Stimulated activated CD8-positive, alpha-beta memory T cell treated with anti-CD3 and anti-CD28 coated beads, Interleukin-15, amount 100 ng/mL, for 1 hour (primary cell): ENCODE measurements at places on chromosomes 4 and X.

DNA sequence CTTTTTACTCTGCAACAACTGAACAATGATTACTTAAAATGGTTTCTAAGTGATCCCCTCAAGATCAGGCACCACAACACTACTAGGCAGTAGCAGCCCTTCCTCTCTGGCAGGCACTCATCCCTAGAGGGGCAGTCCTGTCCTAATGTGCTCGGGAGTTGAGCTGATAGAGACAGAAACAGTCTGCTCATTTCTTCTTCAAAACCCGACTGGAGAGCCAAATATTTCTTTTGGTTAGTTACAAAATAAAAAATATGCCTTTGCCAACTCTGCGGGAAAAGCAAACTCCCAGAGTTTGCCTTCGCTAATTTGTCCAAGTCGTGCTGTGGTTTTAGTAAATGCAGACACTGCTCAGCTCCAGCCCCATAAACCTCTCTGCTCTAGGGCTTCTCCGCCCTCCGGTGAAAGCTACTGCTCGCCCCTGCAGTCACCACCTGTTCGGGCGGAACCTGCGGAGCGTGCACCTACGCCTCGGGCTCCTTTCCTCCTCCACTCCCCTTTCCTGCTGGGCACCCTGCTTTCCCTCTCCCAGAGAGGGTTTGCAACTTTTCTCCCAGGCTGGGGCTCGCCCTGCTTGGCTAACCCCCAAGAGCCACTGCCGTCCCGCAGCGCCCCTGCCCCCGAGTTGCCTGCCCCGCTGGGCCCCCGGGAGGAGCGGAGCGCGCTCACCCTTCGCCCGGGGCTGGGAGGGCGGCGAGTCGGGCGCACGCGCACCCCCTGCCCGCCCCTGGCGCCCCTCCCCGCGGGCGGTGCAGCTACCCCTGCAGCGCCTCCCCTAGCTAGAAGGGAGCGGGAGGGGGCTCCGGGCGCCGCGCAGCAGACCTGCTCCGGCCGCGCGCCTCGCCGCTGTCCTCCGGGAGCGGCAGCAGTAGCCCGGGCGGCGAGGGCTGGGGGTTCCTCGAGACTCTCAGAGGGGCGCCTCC, at the start of gene NPNT:
Gene NPNT, plus strand, starts transcription at position 812 of the 923 bp plus-strand sequence. CDS start 182 bp downstream, outside the sequence.
- no peak for DNase-seq

- DNase-seq, result no peak
Observed at GRCh38 chr4:176013476-176014247, 52.0 kb upstream of the WDR17 start.

- DNase-seq, result peak; percentile 5
Observed at GRCh38 chrX:132092439-132093065, 35.3 kb downstream of the FRMD7 start.

- DNase-seq, result no peak
Observed at GRCh38 chrX:26925088-26925487, 538.1 kb downstream of the PPP4R3C start.

DNA sequence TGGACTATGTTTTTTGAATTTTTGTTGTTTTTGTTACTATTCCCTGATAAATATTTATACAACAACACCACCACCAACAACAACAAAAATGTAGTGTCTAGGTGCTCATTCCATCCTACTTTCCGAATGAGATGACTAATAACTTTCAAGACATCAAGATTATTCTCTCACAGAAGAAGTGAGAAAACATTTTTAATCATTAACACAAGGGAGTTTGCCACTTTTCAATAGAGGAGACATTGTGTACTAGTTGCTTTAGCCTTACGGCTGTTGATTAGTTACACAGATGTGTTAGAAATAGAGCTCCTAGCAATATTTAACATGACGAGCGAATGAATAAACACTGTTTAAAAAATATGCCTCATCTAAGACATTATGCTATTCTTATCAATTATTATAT, 898.8 kb downstream of the C4orf33 start:
- no peak for DNase-seq

DNA sequence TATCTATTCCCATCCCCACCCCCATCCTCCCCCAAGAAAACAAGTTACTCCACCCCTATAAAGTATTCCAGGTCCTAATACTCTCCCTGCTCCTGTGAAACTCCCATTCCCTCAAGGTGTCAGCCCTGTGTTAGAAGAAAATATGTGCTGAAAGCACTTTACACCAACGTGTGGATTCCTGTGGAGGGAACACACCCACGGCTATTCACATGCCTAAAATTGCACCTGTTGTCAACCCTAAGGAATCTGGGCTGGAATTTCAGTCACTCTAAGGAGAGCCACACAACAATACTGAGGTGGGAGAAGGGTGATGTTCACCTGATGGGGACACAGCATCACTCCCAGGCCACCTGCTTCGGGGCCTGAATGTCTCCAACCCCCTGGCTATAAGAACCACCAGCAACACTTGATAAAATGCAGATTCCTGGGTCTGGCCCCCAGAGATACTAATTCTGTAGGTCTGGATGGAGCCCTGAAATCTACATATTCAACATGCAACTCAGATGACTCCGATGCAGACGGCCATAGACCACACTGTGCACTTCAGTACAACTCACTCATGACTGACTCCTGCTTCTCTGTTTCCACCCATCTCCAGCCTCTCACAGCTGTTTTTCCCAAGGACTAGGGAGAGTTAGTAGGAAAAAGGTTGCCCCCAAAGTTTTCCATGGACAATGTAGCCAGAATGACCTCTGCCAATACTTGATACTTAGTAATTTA, 15.8 kb downstream of the SCD5 start:
- DNase-seq, result no peak

DNA sequence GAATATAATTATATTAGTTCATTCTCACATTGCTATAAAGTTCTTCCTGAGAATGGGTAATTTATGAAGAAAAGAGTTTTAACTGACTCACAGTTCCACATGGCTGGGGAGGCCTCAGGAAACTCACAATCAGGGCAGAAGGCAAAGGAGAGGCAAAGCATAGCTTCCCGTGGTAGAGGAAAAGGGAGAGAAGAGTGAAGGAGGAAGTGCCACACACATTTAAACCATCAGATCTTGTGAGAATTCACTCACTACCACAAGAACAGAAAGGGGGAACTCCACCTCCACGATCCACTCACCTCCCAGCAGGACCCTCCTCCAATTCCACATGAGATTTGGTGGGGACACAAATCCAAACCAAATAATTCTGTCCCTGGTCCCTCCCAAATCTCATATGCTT, 773.4 kb upstream of the INTU start:
- no peak for DNase-seq

DNA sequence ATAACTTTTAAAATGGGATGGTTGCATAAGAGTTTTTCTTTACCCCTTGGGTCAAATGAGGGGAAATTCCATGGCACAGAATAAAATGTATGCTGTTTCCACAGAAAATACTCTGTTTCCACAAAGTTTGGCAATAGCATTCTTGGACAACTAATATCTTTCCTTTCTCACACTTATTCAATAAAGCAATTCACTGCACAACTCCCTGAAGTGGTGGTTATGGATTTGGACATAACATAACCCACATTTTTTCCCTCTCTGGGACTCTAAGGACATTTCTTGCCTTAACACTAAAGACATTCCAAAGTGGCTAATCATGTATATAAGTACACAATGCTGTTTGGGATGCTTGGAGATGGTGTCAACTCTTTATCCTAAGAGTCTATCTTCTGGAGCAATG, 51.7 kb upstream of the GPM6B start:
- DNase-seq, result no peak

DNA sequence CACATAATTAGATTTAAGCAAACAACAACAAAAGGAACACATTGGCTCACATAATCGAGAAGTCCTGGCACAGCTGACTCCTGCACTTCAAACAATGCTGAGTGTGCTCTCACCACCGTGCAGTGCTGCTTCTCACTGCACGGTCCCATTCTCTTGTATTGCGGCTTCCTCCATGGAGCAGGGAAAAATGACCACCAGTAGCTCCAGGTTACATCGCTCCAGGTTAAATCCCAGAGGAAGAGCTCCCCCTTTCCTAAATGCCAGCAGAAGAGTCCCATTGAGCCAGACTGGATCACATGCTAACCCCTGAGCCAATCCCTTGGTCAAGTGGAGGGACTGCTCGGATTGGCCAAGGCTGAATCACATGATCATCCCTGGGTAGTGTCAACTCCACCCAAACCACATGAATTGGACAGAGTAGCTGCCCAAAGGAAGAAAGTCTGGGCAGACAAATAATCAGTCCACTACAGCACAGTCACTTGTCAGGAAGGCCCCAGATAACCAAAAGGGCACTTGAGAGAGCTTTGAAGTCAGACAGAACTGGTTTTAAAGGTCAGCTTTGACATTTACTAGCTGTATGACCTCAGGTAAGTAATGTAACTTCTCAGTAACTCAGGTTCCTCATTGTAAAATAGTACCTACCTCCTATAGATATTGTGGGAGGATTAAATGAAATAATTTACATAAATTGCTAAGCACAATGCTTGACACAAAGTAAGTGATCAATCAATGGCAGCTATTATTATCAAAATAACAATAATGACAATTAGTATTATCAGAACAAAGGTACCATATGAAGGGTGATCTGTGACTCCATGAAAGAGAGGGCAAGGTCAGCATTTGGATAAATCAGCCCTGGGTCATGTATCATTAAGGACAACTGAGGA, 14.3 kb downstream of the TEC start:
- DNase-seq, result no peak

DNA sequence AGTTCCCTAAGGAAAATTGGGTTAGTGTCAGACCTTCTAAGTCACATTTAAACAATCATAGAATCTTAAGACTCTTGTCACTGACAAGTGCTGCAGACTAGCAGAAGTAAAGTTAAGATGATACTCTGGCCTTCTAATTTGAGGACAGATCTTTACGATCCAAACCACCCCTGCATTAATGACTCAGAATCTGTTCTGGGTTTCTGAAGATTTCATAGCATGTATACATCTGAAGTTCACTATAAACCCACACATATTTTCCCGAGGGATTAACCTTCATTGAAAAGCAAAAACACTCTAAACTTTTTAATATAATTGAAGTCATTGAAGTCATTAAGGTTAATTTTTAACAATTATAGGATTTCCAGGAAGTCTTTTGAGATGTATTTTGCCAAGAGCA, 674.3 kb downstream of the IQCM start:
- DNase-seq, result no peak

GRCh38 chrX:12741416-12741815, 49.8 kb upstream of the PRPS2 start:
- no peak for DNase-seq

DNA sequence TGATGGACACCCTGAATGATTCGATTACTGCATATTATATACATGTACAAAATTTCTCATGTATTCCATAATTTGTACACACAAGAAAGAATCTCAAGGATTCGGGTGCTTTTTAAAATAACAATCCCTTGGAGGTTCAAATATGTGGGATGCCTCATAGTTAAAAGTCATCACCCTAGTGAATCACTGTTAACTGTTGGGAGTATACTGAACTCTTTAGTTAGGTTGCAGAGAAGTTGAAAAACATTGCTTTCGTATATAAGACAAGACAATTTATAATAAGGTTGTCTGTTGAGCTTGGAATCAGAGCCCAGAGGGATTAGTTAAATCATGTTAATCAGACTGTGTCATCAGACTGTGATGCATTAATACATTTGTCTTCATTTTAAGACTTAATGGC, 15.6 kb downstream of the DCK start:
- DNase-seq, result no peak

- DNase-seq, result no peak
Observed at GRCh38 chr4:59597536-59598329, 1602.4 kb upstream of the ADGRL3 start.

DNA sequence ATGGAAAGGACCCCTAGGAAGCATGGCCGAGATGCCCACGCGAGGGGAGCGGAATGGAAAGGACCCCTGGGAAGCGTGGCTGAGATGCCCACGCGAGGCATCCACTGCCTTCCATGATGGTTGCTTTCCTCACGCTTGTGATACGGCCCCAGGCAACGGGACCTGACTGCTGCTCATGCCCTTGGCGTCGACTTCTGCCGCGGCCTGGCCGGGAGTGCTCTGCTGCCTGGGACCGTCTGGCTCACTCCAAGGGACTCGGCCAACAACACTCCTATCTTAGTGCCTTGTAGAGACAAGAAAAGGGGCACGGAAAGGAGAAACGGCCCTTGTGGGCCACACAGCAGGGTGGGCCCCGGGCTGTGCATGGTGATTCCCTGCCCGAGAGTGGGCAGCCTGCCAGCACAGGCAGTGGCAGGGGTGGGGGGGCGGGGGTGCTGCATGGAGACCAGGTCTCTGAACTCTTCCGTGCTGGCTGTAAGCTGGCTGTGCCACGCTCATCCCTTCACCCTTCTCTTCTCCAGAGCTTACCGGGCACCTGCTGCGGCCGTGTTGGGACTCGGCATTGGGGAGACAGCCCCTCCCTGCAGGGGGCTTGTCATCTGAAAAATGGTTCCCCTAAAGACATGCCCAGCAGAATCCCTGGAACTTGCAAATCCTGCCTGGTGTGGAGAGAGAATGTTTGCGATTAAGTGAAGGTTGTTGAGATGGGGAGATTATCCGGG, 38.6 kb upstream of the HMX1 start:
- DNase-seq, result no peak

DNA sequence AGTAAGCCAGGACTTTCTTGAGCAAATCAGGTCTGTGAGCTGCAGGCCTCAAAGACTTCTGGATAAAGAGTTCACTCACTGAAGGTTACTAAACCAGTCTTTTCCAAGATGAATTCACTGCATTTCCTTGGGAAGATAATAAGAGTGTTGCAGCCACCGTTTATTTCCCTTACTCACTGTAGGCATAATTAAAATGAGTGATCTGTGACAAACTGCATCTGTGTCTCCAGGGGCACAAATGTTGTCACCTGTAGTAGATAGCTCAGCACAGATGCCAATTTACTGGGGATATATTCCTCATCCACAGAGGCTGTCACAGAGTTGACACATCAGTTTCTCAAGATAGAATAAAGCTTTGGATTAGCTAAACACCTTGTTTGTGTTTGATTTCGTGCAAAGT, 580.2 kb downstream of the SPRY1 start:
- DNase-seq, result no peak

- peak; percentile 38 for DNase-seq
Observed at GRCh38 chr4:165207431-165208220, at the start of gene KLHL2. TSS of gene KLHL2 (plus strand) at chr4:165207561. CDS start at chr4:165207877, 316 bp downstream.

- DNase-seq, result no peak
Observed at GRCh38 chrX:44494357-44494756, 48.3 kb downstream of the FUNDC1 start.

DNA sequence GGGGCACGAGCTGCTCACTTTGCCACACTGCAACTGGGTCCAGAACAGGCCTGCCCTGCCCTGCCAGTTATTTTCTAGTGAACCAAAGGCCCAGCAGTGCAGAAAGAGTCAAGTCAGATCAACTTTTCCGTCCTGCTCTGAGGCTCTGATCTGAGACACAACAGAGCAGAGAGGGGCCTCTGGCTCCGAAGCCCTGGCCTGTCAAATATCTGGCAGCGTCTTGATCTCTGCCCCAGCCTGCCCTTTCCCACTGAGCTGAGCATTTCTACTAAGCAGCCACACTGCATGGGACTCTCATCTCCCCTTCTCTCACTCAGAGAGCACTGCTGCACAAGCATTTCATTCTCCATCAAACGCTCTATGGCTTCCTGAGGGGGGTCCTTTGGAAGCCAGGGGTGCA, 11.8 kb downstream of the IGFBP7 start:
- DNase-seq, result no peak

DNA sequence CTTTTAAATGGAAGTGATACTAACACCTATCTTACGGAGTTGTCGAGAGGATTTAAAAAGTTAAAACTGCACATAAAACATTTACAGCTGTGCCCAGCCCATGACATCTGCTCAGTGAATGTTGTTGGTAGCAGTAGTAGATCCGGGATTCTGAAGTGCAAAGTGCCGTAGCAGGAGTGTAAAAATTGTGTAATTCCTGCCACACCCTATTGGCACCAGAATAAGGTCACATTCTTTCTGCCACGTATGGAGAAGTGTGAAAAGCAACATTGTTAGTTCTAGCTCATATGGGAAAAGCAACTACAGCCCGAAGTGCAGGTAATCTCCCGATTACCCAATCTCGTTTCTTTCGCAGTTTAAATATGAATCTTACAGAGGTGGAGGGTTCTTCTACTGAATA, 31.2 kb downstream of the PRIMPOL start:
- DNase-seq, result no peak
